ENCODE measurements at places on chromosomes 2 and 18.

DNA sequence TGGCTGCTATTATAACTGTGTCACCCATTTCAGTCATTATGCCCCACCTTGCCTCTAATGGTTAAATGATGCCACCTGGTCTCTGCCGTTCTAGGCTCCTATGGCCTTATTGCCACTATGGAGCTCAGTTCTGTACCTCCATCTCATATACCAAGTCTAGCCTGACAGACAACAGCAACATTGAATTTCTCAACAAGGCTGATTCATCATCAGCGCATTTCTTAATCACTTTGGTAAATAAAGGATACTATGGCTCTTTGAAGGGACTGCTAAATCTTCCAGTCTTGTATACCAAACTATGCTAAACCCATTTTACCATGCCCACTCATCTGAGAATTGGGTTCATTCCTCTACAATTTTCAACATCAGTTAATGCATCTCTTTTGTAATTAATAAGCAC, 784.5 kb upstream of the CELF4 start:
- no peak for DNase-seq

DNA sequence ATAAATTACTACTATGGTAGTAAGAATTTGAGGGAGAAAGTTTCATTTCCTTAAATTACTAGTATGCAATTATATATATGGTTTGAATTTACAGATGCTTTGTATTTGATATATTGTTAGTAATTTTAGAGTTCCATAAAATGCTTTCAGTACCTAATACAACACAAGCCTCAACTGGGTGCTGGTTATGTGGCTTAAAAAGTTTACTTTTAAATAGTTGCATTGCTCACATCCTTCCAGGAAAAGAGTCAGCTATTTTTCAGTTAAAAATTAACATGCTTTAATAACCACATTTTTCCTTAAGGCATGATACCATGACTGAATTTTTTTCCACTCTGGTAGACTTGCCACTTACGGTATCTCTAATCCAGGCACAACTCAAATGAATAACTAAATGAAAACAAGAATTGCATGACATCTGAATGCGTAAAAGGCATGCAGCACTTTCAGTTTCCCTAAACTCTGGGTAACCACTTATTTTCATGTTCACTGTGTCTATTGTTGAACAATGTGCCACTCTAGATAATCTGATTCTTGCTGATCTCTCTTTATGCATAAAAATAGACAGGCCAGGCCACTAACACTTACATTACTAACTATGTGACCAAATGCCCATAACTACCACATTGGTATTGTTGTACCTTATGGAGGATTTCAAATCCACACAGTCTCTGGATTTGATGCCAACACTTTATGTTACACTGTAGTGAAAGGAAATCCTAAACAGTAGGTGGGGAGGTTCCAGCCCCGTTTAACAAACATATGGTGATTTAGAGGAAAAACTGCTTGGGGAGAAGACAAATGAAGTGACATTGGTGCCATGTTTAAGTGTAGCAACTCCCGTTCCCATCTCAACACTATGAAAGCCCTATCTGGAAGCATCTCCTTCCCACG, 35.5 kb upstream of the SLC35F5 start:
- peak; percentile 18 for DNase-seq

GRCh38 chr2:239323447-239323846, 77.4 kb downstream of the HDAC4 start:
- DNase-seq, result no peak

DNA sequence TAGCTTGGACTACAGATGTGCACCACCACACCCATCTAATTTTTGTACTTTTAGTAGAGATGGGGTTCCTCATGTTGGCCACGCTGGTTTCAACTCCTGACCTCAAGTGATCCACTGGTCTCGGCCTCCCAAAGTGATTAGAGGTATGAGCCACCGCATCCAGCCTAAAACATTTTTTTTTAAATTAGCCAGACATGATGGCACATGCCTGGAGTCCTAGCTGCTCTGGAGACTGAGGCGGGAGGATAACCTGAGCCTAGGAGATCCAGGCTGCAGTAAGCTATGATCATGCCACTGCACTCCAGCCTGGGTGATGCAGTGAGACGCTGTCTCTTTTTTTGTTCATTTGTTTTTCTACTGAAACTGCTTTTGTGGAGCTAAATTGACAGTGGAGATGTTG, 64.6 kb upstream of the ATG16L1 start:
- DNase-seq, result no peak

GRCh38 chr2:237421542-237422116, 7.7 kb upstream of the COL6A3 start:
- peak; percentile 29 for DNase-seq

DNA sequence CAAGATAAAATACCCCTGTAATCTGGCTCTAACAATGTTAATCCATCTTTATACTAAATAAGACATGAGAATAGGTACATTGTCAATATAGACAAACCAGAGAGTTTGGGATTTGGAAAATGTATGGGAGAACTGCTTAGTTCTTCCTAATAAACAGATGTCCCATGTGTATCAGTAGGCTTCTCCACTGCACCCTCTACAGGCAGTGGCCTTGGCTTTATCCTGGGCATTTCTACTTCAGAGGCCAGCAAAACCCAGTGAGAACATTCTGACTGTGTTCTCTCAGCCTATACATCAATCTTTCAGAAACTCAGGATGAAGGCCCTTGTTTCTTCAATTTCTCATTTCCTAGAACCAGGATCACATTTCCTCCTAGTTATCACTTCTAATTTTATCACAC, 1167.5 kb upstream of the ACVR2A start:
- DNase-seq, result no peak

DNA sequence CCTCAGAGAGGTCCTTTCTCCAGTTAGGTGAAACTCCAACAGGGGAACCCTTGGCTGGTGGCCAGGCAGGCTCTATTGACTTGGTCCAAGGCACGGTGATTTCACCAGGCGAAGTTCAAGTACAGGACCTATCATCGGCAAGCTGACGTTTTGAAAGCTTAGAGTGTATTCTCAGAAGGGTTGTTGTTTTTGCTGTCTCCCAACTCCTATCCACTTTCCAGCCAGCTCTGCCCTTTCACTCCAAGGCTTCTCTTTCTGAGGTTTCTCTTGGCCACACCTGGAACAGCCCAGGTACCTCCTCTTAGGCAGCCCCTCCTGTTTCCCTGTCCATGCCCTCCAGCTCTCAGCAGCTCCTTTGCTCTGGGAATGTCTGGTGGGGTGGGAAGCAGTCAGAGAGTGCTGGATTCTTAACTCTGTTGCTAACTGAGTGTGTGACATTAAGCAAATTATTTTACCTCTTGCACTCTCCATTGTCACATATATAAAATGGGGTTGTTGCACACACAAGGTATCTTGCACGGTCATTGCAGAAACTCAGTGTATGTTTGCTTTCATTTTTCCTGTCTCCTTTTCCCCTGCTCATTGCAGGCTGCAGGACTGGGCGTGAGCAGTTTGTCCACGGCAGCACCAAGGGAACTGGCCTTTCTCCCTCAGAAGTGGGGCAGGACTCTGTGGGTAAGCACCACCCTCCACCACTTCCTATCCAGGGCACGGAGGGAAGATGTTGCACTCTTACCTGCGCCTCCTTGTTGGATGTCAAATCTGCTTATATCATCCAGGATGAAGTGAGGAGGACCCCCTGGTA, 30.2 kb downstream of the CAPN13 start:
- DNase-seq, result no peak

- DNase-seq, result no peak
Measured at GRCh38 chr2:159111346-159111927, 143.0 kb downstream of the TANC1 start.

DNA sequence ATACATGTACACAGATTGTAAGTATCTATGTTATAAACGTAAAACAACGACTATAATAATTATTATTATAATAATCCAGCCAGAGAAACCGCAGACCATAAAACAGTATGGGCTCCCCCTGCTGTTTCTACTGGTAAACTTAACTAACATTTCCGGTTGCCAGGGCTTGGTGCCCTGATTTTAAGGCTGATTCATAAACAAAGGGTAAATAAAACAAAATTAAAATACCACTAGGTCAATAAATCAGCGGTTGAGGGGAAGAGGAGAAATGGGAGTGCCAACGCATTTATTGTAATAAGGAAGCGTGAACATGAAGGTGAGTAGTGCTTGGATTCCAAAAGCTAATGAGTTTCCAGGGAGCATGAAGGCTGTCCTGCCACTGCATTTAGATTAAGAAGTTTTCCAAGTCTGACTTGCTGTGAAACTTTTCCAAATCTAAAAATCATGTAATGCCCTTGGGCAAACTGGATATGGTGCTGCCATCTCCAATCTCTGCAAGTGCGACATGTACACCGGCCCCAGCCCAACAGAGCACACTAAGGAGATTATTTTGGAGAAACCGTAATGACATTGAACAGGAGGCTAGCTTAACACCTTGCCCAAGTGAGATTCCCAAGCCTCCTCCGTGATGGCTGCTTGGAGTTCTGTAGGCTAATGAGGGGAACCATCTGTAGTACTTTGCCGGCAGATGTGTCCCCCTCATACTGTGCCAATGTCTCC, 50.7 kb upstream of the HNRNPA3 start:
- DNase-seq, result peak; percentile 10

- no peak for DNase-seq
Measured at GRCh38 chr2:96164459-96165184, 19.4 kb upstream of the DUSP2 start.

DNA sequence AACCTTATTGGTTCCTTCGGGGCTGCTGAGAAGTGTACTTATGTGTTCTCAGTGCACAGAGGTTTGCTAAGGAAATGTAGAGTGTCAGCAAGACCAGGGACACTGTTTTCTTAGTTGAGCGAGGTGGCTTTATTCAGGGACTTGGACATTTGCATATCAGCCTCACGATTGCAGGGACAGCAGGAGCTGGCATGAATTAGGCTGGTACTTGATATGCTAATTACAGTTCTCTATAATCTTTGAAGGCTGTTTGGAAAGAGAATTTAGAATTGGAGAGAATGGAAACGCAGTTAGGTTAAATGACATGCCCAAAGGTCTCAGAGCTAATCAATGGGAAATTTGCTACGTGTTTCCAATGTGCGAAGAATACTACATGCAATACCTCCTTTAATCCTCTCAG, 18.7 kb upstream of the MTCL1 start:
- no peak for DNase-seq

GRCh38 chr2:239695728-239696240, 295.0 kb upstream of the HDAC4 start:
- DNase-seq, result no peak

DNA sequence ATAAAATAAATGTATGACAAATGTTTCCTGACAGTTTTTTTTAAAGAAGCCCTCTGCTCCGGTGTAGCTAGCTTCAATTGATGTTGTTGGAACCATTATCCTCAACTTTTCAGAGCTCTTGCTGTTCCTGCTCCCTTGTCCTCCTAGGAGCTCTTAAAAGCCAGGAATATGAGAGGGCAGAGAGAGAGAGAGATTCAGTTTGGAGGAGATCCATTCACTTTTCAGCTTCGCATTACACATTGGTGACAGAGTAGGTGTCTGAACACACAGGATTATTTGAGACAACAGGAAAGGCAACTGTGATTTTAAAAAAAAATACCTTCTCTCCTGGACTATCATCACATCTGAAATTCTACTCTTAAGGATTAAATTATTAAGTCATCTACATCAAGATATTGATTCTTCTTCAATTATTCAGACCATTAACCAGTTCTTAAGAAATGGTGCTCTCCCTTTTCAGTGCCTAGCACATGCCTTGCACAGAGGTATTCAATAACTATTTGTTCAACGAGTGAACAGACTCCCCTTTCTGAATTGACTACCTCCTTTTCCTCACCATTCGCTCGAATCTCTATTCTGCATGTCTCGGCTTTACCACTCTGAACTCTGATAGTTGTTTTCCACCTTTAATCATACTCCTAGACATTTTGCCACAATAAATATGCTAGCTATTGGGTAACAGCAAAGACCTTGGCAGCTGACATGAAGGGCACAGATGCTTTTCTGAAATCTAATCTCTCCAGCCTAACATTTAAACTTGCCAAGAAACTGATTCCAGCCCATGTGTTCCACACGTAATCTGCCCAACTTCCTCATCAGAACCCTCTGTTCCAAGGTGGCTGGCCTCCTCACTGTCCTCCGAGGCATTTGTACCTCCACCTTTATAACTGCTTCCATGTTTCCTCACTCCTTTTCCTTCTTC, 28.6 kb upstream of the SLC35F5 start:
- DNase-seq, result no peak

GRCh38 chr2:96636551-96637171, 1.5 kb downstream of the KANSL3 start:
- no peak for DNase-seq

- DNase-seq, result peak; percentile 71
Measured at GRCh38 chr2:45909677-45910191, 258.3 kb downstream of the PRKCE start.

- peak; percentile 95 for DNase-seq
Measured at GRCh38 chr2:217090024-217090473, 230.2 kb upstream of the TNP1 start.

DNA sequence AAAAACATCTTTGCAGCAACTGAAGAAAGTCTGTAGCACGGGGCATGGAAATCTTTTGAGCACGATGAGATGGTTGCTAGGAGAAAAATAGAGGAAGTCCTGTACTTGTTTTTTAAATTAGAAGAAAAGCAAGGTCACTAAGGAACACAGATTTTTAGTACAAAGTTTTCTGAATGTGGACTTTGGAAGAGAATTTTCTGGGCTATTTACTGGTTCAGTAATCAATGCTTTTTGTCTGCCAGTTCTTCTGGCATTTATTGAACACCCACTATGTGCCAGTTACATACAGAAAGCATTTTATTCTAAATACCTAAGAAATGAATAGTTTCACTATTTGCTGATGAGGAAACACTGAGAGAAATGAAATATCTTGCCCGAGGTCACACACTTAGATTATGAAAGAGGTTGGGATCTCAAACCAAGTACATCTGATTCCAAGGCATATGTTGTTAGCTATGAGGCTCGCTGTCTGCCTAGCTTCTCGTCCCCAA, 15.6 kb upstream of the MAP3K20 start:
- peak; percentile 59 for DNase-seq

DNA sequence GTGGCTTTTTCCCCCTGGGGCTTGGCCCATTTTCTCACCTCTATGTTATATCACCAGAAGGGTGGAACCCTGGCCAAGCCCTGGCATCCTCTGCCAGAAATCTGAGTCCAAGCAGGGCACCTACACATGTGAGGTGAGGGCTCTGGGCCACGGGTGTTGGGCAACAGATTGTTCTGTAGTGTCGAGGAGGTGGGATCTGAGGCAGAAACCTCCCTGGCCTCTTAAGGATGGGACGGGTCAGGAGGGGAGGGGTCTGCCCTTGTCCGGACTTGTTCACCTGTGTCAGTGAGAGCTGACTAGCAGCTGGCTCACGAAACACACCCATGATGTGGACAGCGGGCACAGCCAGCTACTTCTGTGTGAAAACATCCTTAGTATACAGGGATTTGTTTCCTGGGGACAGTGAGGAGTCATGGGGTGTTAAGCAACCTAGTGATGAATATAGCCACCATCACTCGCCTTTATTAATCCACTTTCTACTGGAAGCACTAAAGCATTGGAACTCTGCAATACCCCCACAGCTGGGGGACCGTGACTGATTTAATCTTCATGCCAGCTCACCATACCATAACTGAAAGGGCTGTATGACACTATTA, 35.6 kb downstream of the EPAS1 start:
- DNase-seq, result no peak

GRCh38 chr2:197210430-197210829, 100.2 kb downstream of the ANKRD44 start:
- DNase-seq, result no peak

All from MV-4-11 (cell line).